Omental fat pad (tissue), 4 donors: ENCODE measurements at places on chromosomes 6 and 20. TPM values are rescaled to one million over a fixed set of nuclear protein-coding genes. Genes with fewer than 3 reads are reported as not detected.

GRCh38 chr20:3378138-3378537 lies 29.3 kb downstream of the DNAAF9 start:
- DNase-seq, result no peak

The LTB gene
- 2.2 TPM for total RNA-seq

GRCh38 chr20:63896264-63897105 lies 1.6 kb downstream of the DNAJC5 start:
- no peak for DNase-seq

DNA sequence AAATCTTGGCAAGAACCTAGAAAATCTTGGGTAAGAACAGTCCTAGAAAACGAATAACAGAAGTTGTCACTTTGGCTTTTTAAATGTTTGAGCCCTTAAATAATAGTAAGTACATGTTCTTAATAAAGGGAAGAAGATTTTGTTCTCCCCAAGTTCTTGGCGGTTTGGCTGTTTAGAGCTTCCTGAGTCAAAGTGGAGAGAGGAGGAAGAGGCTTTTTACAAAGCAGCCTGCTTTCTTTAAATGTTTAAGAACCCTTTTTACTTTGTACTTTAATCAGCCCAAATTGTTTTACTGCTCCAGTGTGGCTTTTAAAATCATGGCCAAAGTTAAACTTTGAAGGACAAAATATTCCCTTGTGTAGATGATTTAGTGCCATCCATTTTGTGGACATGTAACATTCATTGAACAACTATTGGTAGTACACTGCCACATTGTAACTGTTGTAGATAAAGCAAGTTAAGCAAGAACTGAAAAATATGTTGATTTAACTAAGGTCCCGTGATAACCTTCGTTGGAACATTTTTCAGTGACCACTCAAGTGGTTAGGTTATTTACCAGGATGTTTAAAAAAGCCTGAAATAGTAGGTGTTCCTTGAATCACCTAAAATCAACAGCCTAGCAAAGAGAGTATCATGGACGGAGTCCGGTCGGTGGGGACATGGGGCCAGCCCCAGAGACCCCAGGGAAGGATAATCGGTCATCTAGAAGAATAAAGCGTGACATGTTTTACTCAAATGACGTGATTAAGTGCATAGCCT lies 2.4 kb downstream of the AMD1 start:
- no peak for DNase-seq

DNA sequence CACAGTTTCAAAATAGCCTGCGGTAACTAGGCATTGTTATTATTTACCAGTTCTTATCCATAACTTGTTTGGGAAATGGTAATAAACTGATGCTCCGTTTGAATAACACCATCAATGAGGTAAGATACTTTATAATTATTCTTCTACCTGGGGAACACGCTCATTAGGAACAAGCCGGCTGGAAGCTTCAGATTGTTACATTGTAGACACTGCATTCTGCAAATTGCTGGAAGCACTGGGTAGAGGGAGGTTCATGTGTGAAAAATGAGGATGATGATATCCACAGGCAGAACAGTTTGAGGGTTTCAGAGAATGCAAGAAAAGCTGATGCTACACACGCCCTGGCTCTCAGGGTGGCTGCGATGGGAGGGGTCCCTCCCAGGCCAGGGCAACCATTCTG lies 560.6 kb upstream of the AGPAT4 start:
- DNase-seq, result no peak

- DNase-seq, result no peak
Observed at GRCh38 chr6:158625881-158626305, 18.6 kb downstream of the DYNLT1 start.

GRCh38 chr6:100382767-100383195 lies 81.9 kb downstream of the SIM1 start:
- DNase-seq, result no peak

DNA sequence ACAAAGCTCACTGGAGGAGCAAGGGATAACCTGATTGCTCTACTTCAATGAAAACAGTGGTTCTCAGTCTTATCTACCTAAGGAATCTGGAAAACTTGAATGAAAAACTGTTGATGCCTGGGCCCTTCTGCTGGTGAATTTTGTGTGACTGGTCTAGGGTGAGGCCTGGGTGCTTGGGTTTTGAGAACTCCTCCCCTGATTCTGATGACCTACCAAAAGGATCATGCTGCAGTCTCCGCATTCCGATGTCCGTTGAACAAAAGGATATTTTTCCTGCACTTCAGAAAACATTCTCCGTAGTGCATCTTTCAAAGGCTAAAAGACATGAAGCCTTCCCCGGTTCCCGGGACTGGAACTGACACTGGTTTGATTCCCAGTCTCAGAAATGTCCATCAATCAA lies 157.9 kb downstream of the SYNDIG1 start:
- no peak for DNase-seq

DNA sequence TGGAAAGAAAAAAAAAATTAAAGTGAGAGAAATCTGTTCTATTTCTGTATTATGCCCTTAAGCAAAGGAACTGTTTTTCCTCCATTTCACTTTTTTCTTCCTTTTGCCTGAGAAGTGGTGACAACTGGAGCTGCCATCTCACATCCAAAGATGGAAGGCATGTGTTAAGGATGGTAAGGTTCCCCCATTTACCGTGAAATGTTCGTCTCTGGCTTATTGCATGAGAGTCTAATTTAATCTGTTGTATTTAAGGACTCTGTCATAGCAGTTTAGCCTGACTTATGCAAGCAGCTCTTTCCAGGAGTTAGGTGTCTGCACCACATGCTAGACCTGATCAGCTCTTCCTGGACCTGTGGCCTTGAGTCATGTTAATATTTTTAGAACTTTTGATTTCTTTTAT lies 389.5 kb upstream of the MAP3K7 start:
- no peak for DNase-seq

The GPR63 gene
- 0.48 TPM for total RNA-seq

- no peak for DNase-seq
Observed at GRCh38 chr6:91852252-91852651, 1265.4 kb upstream of the MAP3K7 start.

GRCh38 chr6:43706788-43707187 lies 19.2 kb upstream of the MRPS18A start:
- DNase-seq, result no peak

DNA sequence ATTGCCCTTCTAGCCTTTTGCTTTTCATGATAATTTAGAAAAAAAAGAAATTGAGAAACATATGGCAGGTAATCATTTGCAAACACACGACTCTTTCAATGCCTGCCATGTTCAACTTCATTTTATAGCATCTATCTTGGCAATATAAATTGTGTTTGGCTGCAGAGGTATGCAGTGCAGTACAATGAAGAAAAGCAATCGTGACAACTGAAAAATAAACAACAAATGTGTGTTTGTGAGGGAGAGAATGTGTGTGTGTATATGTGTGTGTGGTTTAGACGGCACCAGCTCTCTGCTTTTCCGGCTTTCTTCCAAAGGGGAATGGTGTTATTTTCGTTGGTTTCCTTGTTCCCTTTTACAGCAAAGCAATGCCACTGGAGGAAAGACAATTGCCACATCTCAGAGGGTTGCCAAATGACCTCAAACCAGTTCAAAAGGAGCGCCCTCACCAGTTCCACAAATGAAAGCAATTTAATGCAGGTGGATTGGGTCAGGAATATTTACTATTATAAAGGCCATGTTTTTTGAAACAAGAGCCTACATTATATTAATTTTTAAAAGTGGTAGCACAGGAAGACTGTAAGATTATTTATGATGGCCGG lies 587.2 kb downstream of the PRKN start:
- DNase-seq, result no peak

- no peak for DNase-seq
Observed at GRCh38 chr6:17178754-17179529, 77.1 kb downstream of the STMND1 start.

The CRISP3 gene
- total RNA-seq, result not detected

- no peak for DNase-seq
Observed at GRCh38 chr6:131831886-131832285, 24.1 kb downstream of the ENPP1 start.
